Jurkat, Clone E6-1 (cell line): ENCODE measurements at places on chromosomes 4 and X.
A peak's percentile ranks its signal among the peaks of the same experiment; 100 is the strongest.

- no peak for DNase-seq
Measured at GRCh38 chr4:148634476-148634875, 192.3 kb upstream of the NR3C2 start.

DNA sequence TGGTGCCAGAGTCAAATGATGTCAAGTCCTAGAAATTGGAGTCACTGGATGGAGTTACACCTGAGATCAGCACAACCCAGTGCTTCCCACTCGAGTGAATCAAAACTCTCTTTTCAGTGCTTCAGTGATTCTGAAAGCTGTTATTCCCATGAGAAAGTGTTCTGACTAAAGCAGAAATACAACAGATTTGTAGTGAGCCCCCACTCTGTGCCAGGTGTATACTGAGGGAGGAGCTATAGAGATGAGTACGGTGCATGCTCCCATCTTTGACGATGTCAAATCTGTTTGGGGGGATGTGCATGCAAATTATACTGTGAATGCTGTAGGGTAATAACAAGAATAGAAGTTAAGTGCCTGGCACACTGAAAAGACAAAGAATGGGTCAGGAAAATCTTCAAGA is 330.2 kb downstream of the HS3ST1 start:
- DNase-seq = no peak

DNA sequence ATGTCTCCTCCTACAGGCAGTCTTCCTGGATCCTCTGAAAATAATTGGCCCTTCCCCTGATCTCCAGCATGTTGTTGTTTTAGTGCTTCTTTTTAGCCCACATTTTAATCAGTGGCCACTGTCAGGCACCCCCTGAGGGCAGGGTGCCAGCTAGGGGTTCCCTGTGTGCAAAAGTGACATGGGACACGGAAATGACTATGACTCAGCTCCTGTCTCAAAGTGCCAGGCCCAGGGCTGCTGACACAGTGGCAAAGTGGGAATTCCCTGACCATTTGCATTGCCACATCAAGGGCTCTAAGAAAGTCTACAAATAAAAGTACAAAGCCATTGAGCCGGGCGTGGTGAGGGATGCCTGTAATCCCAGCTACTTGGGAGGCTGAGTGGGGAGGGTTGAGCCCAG is 24.8 kb downstream of the HMX1 start:
- DNase-seq = no peak

GRCh38 chr4:159946983-159947615 is 844.2 kb downstream of the RAPGEF2 start:
- DNase-seq = peak; percentile 62

GRCh38 chrX:46444011-46444410 is 101.2 kb downstream of the ZNF674 start:
- no peak for DNase-seq

GRCh38 chr4:185559915-185560281 is 24.6 kb upstream of the PDLIM3 start:
- DNase-seq = no peak

- DNase-seq = no peak
Measured at GRCh38 chr4:121100093-121100775, 27.9 kb upstream of the NDNF start.

DNA sequence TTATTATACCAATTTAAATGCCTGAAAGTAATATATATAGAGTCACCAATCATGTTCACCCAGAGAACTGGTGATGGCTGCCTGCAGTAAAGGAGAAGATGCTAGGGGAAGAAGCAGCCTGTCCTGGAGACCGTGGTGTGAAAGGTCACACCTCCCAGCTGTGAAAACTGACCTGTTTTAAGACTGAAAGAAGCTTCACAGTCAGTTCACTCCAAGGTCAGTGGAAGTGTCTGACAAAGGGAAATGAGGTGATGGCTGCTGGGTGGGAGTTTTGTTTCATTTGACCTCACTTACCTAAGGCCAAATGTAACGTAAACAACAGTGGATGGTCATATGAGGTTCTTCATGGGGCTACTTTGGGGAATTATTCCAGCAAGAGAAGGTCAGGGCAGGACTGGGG is 352.1 kb upstream of the GATB start:
- no peak for DNase-seq

- peak; percentile 78 for DNase-seq
Measured at GRCh38 chr4:109359040-109359646, 56.7 kb upstream of the COL25A1 start.

- DNase-seq = no peak
Measured at GRCh38 chr4:151173871-151174270, 74.4 kb downstream of the RPS3A start.

GRCh38 chrX:117458243-117458968 is 658.2 kb downstream of the KLHL13 start:
- no peak for DNase-seq

DNA sequence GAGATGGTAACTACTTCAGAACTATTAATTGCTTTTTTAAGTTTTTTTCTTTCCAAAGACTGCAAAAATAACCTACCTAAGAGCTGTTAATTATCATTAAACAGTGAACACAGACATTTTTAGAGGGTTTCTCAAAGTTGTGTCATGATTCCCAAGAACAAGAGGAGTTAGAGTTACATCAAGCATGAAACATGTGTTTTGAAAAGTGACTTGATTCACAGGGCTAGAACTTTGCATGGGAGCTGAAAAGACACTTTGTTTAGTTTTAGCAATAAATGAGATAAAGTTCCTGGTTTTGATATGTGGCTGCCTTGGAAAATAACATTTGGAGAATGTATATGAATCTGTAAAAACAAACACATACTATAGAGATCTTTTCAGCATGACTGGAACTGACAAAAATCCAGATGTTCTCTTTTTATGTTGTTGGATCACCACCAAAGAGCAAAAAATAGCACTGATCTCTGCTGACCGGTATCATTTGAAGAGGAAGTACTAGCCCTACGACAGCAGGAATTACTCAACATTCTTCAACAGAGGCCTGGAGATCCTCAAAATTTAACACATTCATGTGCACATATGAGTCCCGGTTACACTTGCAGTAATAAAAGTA is 173.0 kb upstream of the PCDH18 start:
- DNase-seq = no peak

DNA sequence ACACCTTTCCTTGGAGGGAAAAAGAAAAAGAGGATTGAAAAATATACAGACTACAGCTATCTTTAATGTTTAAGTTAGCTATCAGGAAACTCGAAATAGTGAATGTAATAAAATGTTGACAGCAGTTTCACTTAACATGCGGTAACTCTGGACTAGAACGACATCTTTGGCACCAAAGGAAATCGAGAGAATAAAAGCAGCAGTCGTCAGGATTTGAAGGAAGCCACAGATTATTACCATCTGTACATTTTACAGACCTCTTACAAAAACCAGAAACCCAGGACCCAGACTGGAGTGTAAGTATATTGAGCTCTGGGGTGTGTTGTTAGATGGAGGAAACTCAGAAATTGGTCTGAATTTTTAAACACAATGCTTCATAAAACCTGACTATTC is 51.6 kb upstream of the STOX2 start:
- no peak for DNase-seq

DNA sequence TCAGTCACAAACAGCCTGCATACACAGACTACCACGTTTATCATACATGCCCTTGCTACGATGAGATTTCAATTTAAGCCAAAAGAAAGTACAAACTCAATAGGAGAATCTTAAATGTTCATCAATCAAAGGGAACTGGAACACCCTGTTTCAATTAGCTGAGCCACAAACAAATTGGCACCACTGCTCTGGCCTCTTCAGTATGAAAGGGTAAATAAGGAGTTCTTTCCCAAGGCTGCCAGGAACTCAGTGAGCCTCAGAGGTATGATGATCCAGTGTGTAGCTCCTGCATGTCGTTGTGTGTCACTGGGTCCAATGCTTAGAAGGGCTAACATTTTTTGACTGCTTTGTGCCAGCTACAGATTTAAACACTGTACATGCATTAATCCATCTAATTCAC is 5.4 kb downstream of the RNF150 start:
- DNase-seq = no peak

DNA sequence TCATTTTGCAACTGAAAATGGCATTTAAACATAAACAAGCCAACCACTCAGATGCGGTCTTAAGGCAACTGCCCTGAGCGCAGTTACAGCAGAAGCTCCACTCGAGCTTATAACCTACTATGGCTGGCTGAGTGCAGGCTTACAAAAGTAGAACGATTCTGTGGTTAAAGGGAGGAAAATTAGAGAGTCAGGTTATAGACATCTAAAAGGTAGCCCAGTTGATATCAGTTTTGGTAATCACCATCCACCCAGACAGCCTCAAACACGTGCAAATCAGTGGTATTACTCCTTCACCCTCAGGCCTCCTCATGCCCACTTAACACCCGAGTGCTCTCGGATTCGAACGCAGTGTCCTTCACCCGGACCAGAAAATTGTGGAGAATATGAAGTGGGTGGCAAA is 3.1 kb downstream of the LEF1 start:
- no peak for DNase-seq

DNA sequence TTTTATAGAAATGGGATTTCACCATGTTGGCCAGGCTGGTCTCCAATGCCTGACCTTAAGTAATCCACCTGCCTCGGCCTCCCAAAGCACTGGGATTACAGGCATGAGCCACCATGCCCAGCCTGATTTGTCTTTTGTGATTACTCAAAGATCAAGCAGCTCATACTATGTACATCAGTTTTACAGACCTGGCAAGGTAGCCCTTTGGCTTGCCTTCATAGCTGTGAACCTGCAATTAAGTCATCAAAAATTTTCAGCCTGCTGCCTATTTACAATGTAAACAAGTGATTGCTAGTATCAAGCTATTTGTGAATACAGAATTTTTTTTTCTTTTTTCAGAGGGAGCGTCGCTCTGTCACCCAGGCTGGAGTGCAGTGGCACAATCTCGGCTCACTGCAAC is 46.2 kb downstream of the GSX2 start:
- no peak for DNase-seq
